ENCODE measurements at places on chromosomes 2 and 18.
A peak's percentile ranks its signal among the peaks of the same experiment; 100 is the strongest.

GRCh38 chr2:36406296-36406695 lies 50.7 kb downstream of the CRIM1 start:
- no peak for DNase-seq

GRCh38 chr2:132617989-132618388 lies 52.0 kb downstream of the LYPD1 start:
- DNase-seq, result no peak

DNA sequence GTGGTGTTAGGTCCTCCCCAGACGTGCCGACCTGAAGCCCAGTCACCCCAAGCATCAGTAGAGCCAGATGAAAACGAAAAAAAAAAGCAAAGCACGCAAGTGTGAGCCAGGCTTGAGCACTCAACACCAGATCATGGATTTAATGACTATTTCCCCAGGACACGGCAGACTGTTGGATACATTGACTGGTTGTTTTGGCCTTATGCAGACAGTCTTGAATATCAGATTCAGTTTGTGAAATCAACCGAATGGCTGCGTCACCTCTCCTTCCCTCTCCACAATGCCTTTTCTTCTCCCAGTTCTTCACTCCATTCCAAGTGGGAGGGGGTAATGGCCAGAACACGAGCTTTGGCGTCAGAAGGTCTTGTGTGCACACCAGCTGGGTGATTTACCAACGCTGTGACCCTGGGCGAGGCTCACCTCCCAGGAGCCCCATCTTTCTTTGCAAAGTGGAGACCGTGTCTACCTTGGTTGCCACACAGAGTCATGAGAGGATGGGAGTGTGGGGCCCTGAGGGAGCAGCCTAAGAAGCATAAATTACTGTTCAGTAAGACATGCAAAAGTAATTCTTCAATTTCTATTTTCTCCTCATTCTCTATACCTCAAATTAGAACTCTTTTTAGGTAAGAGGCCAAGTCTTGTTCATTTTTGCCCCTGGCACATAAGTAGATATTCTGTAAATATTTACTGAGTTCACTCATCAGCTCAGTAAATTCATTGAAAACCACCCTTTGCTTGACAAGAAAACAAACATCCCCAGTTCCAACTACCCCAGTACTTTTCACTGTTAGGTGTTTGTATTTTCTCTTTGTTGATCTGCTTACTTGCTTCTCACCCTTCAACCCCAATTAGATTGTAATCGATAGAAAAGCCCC lies 181.1 kb upstream of the COPS8 start:
- DNase-seq, result no peak

DNA sequence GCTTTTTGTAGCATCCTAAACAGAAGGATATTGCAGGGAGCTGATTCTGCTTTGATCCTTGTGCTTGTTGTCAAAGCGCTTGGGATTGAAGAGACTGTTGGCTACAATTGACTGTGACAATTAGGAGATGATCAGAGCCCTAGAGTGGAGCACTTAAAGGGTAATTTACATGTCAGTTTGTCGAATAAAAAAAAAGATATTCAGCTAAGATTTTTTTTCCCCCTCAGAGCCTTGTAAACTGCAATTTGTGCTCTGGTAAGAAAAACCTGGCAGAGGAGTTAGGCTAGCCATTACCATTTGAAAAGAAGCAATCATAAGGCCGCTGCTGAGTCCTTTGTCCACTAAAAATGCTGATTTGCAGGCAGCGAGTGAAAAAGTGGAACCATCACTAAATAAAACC lies 47.8 kb upstream of the ZEB2 start:
- no peak for DNase-seq

GRCh38 chr2:221569871-221570270 lies 2.2 kb downstream of the EPHA4 start:
- no peak for DNase-seq

DNA sequence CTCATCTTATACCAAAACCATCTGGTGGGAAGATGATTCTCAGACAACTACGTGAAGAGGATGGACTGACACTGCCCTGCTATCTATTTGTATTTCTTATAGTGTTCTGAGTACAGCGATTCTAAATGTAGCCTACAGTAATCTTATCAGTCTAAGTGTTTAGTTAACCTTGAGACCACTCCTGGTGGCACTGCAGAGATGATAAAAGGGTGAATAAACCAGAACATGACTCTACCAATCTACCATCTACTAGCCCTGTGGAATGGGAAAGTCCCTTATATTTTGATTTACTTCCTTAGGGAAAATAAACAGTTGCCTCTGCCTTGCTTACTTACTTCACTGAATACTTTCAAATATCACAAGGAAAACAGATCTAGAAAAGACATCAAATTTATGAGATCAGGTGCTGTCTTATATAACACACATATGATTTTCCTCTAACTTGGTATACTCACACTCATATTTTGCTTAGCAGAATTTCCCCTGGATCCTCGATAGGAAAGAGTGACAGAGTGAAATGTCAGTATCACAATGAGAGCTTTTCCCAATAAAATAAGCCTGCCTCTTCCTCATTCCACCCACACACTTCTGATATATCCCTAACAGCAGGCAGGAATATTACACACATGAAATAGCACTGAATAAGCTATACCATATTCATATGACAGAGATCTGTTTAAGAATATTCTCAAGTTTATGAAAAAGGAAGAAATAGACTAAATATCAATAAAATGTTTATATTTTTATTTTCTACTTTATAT lies 58.6 kb upstream of the MTIF2 start:
- no peak for DNase-seq

DNA sequence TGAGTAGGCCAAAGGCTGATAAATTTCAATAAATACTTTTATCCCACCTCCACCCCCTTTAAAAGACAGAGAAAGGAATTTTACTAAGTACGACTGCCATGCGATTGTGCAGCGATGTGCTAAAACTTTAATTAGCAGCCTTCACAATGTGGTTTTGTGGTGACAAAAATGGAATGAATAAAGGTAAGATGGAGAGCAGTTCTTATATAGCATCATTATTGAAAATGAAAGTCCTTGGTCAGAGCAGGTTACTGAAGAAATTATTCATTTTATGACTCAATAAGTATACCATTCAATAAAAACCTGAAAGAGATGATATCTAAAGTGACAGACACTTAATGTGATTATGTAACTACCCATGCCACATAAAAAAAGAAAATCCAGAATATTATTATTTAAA lies 33.2 kb upstream of the MTIF2 start:
- no peak for DNase-seq

DNA sequence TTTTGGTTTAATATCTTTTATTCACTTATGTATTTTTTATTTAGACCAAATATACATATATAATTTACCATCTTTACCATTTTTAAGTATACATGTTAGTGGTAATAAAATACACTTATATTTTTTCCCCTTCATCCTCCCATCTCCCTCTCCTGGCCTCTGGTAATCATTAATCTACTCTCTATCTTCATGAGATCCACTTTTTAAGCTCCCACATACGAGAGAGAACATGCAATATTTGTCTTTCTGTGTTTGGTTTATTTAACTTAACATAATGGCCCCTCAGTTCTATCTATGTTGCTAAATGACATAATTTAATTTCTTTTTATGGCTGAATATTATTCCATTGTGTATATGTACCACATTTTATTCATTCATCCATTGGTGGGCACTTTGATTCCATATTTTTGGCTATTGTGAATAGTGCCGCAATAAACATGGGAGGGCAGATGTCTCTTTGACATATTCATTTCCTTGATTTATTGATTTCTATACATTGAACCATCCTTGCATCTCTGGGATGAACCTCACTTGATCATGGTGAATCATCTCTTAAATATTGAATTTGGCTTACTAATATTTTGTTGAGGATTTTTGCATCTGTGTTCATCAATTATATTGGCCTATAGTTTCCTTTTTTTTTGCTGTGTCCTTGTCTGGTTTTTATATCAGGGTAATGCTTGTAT lies 41.5 kb upstream of the MEP1B start:
- DNase-seq, result no peak

GRCh38 chr18:10544093-10544748 lies 18.4 kb downstream of the NAPG start:
- no peak for DNase-seq

DNA sequence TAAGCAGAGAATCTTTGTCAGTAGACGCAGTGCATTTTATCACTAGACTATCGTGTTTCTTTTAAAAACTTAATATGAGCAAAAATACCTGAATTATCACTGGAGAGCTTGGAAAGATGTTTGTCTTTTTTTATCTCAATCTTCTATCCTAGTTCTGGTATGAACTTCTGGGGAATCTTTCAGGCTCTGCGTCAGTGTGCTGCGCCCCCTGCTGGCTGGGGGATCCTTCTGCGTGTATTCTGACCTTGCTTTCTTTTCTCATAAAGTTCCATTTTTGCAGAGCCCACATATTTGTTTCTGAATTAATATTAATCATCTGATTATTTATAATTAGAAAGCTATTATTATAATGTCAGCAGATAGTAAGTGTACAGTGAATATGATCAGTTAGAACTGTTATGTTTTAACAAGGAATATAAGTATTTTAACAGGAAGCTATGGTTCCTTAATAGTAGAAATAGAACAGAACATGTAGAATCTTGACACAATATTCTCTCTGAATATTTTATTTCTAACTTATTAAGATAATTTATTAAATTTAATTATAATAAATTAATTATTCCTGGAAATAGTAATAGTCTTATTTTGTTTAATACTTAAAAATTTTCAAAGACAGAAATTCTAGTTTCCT lies 945.0 kb upstream of the CRIM1 start:
- peak; percentile 2 for DNase-seq

GRCh38 chr2:105112345-105112744 lies 74.5 kb downstream of the MRPS9 start:
- no peak for DNase-seq

- no peak for DNase-seq
These were observed 1096.7 kb upstream of the DDX18 start for GRCh38 chr2:116717832-116718231.

GRCh38 chr2:9666306-9666705 lies 35.5 kb upstream of the YWHAQ start:
- DNase-seq, result no peak

DNA sequence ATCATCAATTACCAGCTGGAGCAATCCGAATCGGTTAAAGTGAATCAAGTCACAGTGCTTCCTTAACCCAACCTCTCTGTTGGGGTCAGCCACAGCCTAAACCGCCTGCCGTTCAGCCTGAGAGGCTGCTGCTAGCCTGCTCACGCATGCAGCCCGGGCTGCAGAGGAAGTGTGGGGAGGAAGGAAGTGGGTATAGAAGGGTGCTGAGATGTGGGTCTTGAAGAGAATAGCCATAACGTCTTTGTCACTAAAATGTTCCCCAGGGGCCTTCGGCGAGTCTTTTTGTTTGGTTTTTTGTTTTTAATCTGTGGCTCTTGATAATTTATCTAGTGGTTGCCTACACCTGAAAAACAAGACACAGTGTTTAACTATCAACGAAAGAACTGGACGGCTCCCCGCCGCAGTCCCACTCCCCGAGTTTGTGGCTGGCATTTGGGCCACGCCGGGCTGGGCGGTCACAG lies 496 bp upstream of the ITGA4 start:
- no peak for DNase-seq

- DNase-seq, result no peak
These were observed 4.9 kb downstream of the KCNE4 start for GRCh38 chr2:223056701-223057418.

GRCh38 chr18:36890598-36890997 lies 61.7 kb downstream of the KIAA1328 start:
- DNase-seq, result no peak

DNA sequence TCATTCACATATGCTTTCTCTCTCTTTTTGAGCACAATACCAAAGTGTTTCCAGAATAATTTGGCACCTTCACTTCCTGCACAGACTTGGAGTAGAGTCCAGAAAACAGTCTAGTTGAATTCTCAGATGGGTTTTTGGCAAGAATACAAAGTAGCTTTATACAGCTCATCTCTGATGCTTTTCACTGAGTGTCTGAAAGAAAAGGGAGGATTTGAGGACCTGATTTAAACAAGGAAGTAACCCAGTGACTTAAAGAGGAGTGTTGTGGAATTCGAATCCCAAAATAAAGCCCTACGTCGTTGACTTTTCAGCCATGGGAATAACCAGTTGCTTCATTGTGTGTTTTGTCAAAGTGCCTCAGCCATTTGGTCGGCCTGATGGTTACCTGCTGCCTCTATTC lies 31.8 kb downstream of the METAP1D start:
- DNase-seq, result no peak

Data from NCI-H1048 (cell line).